ENCODE measurements at places on chromosomes 1 and 21.

DNA sequence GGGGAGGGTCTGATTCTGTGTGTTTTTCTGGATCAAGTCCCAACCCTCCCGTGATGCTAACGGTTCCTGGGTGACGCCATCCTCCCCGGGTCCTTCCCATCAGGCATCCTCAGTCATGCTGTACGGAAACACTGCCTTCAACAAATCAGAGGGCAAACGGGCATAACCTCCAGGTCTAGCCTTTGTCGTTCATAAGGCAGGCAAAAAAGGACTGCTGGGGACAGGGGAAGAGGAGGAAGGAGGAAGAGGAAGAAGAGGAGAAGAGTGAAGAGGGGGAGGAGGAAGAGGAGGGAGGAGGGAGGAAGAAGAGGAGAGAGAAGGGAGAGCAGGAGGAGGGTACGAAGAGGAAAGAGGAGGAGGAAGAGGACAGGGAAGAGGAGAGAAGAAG is 84.4 kb downstream of the ITPKB start:
- no peak for DNase-seq

DNA sequence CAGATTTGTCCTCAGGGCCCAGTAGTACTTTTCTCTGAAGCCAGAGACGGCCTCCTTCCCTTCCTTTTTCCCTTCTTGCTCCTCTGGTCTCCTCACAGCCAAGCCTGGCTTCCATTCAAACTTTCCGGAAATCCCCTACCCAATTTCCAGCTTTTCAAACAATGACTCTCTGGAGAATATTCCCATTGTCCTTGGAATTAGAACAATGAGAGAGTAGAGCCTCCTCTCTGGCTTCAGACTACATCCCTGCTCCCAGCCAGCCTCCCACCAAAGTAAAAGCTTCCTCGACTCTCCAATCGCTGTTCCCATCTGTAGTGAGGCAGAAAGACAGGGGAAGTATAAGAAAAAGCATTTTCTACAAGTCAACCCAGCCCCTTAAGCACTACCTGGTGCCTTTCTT is 77.7 kb upstream of the SOX13 start:
- no peak for DNase-seq

DNA sequence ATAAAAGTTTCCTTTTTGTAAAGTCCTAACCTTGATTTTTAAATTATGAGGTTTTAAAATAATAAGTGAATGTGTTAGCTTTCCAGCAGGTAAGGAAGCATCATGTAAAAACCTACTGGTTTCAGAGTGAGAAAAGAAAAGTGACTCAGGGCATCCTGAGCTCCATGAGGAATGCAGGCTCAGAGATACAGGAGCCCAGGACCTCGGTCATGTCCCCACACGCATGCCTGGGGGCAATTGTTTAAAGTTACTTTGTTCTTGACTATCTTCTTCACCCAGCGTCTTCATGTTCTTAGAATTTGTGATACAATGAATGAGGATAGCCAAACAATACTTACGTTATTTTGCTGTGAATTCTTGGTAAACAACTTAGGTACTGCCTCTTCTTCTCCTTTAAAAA is 117.4 kb upstream of the PLPPR5 start:
- no peak for DNase-seq

GRCh38 chr1:204574865-204575163 is 58.6 kb downstream of the MDM4 start:
- DNase-seq, result no peak

DNA sequence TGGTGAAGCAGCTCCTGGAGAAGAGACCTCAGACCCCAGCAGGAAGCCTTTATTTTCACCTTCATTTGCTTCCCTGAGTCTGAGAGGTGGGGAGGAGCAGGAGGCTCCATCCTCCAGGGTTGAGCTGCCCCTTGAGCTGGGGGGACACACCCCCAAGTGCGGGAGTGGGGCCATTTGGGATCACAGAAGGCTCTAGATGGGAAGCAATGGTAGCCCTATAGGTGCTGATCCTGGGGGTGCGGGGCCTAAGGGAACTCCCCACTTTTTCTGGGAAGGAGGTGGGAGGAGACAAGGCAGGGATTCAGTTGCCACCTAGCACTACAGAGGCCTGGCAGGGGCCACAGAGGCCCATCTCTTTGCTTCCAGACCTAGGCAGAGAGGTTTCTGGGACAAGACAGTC is 247.9 kb upstream of the CSF3R start:
- no peak for DNase-seq

DNA sequence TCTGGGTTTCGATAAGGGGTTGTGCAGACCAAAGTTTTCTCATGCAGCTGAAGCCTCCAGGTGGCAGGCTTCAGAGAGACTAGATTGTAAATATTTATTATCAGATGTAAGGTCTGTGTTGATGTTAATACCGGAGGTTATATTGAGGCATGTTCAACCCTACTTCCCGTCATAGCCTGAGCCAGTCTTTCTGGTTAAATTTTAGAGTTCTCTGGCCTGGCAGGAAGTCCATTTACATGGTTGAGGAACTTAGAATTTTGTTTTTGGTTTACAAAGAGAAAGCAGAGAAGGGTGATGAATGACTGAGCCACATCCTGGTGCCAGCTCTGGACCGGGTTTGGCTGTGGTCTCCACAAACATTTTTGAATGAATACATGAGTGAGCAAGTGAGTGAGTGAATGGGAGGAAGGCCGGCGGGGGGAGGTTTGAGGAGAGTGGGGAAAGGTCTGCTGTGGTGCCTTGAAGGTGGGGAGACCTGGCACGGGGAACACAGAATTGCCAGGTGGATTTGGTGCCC is 218.5 kb downstream of the DISC1 start:
- DNase-seq, result no peak

- DNase-seq, result no peak
Observed at GRCh38 chr1:207259391-207259790, 62.1 kb upstream of the CD55 start.

DNA sequence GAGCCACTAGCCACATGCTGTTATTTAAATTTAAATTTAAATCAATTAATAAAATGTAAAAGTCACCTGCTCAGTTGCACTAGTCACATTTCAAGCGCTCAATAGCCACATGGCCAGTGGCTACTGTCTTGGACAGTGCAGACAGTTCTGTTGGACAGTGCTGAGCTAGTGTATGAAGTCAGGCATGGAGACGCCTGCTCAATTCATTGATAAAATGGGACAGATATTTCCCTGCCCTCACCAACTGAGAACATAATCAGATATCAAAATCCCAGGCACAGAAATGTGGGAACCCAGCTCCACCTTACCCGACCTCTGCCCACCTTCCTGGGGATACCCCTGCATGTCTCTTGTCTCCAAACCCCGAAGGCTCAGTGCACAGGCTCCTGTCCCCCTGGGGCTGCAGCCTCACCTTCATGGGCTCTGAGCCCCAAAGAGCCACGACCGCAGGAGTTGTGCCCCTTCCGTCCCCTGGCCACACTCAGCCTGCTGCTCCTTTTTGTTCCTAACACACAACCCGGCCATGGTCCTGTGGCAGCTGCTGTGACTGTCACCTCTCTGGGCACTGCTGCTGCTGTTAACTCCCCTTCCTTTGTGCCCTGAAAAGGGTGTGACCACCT is 63.5 kb downstream of the TCP10L start:
- DNase-seq, result no peak

DNA sequence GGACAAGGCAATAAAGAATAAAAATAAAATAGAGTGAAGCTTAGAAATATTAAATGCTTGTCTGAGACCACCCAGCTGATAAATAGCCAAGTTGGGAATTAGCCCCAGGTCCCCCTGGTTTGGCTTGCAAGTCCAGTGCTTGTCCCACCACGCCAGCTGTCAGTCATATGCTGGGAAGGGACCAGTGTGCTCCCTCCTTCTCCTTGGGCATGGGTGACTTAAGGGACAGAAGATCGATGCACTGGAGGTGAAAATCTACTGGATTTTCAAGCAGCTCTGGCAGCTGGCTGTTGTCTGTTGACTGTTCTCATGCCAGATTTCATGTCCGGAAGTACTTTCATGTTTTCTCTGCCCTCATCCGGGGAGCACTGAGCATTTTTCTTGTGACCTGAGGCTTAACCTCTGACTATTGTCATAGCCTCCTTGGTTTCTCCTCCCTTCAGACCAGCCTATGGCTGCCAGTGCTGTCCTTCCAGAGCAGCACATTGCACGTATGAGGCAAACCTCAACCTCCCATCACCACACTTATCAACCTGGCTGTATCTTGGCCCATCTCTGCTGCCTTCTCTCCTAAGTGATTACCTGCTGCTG is 12.4 kb downstream of the LMOD1 start:
- no peak for DNase-seq

GRCh38 chr1:76142771-76143540 is 68.4 kb downstream of the ST6GALNAC3 start:
- DNase-seq, result no peak

DNA sequence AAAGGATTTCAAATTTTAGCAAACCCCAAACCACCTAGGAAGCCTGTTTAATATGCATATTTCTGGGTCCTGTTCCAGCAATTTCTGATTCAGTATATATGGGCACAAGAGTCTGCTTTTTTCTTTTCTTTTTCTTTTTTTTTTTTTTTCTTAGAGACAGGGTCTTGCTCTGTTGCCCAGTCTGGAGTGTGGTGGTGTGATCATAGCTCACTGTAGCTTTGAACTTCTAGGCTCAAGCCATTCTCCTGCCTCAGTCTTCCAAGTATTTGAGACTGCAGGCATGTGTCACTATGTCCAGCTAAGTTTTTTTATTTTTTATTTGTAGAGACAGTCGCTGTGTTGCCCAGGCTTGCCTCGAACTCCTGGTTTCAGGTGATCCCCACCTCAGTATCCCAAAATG is 34.8 kb downstream of the CCDC18 start:
- DNase-seq, result no peak

DNA sequence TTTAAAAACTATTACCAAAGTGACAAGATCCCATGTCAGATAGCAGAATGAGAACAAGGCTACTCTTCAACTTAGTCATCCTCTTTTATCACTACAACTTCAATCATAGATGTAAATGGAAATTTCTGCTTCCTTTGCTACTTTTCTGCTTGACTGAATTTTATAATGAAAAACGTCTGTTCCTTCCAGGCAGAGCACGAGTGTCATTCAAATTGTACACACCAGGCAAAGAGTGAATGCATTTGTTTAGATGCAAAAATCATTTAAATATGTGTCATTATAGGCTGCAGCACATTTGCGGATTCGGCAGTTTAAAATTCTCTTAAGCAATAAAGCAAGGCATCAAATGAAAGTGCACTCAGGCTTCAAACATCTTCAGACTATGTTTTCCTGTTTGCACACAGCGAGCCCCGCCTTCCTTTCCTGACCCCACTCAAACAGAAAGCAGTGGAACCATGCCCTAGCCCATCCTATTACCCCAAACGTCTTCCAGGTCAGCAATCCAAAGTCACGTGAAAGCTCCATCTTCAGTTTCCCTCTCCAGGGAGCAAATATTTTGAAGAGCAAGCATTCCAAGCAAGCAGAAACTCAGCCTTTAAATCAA is 99.6 kb downstream of the APP start:
- peak; percentile 14 for DNase-seq

- DNase-seq, result no peak
Observed at GRCh38 chr1:67953301-67953700, 97.1 kb downstream of the DIRAS3 start.

- peak; percentile 52 for DNase-seq
Observed at GRCh38 chr1:34858901-34859445, 576 bp downstream of the SMIM12 start.

- no peak for DNase-seq
Observed at GRCh38 chr1:189958756-189959155, 518.9 kb downstream of the BRINP3 start.

GRCh38 chr1:244027491-244028145 is 23.5 kb upstream of the ZBTB18 start:
- no peak for DNase-seq

DNA sequence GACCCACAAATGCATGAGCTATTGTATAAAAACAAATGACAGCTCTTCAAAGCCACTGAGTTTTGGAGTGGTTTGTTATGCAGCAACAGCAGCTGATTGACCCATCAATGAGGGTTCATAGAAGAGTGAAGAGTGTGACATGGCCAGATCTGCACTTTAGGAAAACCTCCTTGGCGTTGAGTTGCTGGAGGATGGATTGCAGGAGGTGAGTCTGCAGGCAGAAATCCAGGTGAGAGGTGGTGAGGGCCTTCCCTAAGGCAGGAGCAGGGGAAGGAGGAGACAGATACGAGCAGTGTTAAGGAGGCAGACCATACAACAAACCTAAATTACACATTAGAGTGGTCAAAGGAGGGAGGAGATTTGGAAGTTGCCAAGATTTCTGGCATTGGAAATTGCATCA is 169.3 kb upstream of the CSF3R start:
- no peak for DNase-seq

DNA sequence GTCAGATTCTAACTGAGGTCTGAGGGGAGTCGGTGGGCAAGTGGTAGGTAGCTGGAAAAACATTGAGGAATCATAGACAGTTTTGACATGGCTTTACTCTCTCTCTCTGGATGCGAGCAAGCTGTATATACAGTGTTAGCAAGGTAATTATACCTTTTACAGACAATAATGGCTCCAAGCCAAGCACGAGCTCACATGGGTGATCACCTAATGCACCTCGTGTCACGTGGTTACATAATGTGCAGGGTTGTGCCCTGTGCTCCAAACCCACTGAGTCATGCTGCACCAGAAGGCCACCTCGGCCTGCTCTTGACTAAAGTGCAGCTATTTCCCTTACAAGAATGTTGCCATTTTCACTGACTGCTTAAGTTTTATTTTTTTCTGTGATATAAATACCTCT is 7.6 kb upstream of the CLCA2 start:
- no peak for DNase-seq

- DNase-seq, result no peak
Observed at GRCh38 chr1:198948895-198949659, 310.2 kb downstream of the PTPRC start.

DNA sequence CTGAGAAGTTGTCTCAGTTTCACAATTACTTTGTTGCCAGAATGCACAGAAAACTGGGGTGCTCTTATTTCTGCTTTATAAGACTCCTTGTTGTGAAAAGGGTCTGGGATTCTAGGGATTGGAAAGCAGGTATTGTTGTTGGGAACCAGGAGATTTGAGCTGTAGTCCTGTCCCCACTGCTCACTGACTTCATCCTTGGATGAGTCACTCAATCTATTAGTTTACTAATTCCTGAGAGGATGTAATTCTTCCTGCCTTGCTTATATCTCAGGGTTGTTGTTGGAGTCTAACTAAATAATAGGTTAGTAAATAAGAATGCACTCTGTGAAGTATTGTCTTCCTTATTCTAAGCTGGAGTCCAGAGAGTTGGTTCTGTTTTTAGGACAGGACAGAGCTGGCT is 172.5 kb upstream of the GALNT2 start:
- no peak for DNase-seq

DNA sequence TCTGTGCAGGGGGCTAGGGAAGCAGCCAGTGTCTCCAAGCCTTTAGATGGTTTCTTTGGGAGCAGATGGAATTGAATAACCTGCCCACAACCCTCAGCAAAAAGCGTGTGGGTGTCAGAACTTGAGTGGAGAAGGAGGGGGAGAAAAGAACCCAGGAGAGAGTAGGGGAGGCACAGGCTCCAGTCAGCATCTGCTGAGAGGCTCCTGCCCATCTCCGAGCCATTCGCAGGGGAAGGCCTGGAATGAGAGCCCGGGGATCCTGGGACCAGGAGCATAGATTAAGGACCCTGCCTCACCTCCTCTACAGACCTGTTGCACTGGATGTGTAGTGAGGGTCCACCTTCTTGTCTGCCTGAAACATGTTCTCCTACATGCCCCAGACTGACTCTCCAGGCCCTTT is 16.3 kb downstream of the TMEM81 start:
- DNase-seq, result no peak

GRCh38 chr21:41997657-41998056 is 12.5 kb downstream of the ZBTB21 start:
- no peak for DNase-seq

GRCh38 chr1:10841118-10841517 is 44.7 kb upstream of the CASZ1 start:
- no peak for DNase-seq
